ENCODE measurements at places on chromosomes 12 and 14.

- peak; percentile 58 for DNase-seq
Observed at GRCh38 chr12:32836710-32837109, 59.9 kb downstream of the PKP2 start.

- no peak for DNase-seq
Observed at GRCh38 chr14:94378527-94379290, 9.7 kb downstream of the SERPINA1 start.

GRCh38 chr12:116425256-116426193, 133.7 kb upstream of the MAP1LC3B2 start:
- DNase-seq: no peak

DNA sequence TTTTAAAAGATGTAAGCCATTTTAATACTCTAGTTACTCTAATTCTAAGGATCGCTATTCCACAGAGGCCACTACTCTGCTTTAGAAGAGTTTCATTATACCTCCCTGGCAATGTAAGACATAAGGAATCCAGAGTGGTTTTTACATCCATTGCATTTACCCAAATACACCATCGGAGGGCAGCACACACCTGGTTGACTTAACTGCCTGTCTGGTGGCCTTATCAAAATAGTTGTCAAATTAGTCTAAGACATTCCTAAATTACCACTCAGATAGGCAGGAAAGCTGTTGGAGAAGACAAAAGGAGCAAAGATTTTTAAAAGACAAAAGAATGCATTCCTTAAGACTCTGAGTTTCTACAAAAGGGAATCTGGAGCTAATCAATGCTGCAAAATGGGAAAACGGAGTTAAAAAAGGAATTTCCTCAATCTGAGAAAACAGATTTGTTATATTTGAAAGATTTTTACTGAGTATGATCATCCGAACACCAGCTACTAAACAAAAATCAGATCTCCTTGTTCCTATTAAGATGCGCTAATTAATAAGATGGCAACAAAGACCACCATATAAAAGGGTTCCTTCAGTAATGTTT, 33.8 kb upstream of the FGD4 start:
- DNase-seq: peak; percentile 71

DNA sequence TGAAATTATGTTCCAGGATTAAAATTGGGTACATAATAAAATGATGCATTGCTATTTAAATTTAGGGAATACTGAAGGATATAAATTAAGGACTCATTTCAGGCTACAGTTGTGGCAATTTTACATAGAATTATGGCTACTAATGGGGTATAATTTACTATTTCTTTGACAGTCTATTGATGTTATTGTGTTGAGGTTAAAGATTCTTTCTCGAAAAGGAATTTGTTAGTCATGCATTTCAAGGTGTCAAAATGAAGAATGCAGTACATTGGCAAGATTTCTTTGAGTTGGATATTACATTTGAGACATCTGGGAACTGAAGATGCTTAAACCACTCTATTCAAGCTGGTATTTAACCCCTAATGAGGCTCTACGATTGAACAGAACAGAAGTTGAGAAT, 28.3 kb downstream of the SLC5A8 start:
- no peak for DNase-seq

- no peak for DNase-seq
Observed at GRCh38 chr14:67516676-67517075, 16.4 kb upstream of the PLEKHH1 start.

DNA sequence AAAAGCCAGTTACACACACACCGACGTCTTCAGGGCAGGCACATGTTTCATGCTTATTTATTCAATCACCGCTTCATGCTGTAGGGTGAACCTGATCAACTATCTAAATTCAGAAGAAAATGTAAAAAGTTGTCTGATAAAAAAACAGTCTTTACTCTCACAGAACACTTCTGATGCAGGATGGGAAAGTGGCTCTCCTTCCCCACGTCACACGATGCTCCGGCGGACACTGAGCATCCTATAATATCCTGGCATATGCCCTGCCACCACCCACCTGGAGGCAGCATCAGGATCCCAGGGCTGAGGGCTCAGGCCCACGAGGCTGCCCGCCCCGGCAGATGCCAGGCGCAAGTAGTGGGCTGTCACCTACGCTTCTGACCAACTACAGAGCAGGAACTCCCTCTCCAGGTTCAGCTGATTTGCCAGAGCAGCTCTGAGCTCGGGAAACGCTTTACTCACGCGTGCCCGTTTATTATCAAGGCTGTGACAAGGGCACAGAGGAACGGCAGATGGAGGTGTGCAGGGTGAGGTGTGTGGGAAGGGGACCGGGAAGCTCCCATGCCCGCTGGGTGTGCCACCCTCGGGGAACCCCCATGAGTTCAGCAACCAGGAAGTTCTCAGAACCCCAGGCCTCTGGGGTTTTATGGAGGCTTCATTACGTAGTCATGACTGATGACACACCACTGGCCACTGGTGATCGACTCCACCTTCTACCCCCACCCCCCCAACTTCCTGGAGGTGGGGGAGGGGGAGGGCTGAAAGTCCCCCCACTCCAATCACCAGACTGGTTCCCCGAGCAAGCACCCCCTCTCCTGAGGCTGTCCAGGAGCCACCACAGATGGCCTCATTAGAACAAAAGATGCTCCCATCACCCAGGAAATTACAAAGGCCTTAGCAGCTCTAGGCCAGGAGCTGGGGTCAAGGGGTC, 32.1 kb downstream of the SLC15A4 start:
- peak; percentile 20 for DNase-seq

DNA sequence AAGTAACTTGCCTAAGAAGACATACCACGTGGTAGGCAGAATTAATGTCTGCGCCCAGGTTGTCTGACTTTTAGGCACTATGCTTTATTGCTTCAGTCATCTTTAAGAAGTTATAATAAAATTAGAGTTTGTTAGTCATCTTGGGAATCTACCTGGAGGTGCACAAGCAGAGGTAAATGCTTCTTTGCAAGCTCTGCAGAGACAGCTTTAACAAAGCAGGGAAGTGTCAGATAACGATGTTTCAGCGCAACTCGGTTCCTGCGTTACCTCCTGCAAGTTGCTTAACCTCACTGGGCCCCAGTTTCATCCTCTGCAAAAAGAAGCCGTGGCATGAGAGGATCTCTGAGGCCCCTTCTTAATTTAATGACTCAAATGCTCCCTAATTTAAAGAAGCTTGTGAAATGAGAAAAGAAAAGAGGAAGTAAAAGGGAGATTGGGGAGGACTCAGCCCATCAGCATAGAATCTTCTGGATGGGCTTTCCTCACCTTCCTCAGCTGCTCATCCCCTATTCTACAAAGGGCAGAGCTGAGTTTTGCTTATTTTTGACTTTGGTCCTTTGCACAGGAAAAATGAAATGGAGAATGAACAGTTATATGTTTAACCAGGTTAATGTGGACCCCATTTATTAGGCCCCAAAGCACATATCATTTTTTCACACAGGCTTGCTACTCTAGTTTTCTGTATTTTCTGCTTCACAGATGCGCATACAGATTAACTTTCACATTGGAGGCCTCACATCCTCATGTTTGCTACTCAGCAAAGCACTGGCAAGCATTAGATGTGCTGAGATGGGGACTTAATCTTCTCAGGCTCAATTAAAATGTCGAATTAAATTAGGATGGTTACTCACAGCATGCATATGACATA, 5.1 kb downstream of the ARHGDIB start:
- no peak for DNase-seq

DNA sequence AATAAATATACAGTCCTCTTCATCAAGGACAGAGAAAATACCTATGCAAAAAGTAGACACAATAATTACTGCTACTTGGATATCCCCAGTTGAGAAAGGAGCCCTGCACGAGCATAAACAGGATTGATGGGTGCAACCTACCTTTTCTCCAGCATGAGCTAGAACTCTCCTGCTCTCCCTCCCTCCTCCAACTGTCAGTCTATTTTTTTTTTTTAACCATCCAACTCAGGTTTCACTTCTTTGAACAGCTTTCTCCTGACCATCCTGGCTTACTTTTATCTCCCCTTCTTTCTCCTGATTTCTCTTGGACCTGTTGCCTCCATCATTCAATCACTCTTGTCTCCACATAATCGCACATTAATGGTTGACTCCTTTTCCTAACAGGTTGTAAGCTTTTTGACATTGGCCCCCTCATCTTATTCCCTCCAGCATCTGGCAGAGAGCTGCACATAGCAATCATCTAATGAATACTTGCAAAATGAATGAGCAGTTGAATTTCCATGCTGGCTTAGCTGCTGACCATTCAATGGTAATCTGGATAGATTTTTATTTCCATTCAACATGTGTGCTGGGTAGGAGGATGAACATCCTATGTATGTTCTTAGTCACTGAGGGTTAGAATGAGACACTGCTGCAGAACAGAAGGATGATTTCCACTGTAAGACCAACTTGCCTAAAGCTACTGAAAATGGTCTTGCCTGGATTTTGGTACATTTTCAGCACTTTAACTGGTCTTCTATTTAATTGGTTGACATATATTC, 24.4 kb downstream of the MYBPC1 start:
- DNase-seq: no peak

- no peak for DNase-seq
Observed at GRCh38 chr14:25658988-25659387, 609.0 kb upstream of the STXBP6 start.

GRCh38 chr14:100341301-100342031, 18.3 kb downstream of the SLC25A47 start:
- peak; percentile 79 for DNase-seq

- DNase-seq: no peak
Observed at GRCh38 chr12:30953951-30954751, 27.6 kb downstream of the TSPAN11 start.

DNA sequence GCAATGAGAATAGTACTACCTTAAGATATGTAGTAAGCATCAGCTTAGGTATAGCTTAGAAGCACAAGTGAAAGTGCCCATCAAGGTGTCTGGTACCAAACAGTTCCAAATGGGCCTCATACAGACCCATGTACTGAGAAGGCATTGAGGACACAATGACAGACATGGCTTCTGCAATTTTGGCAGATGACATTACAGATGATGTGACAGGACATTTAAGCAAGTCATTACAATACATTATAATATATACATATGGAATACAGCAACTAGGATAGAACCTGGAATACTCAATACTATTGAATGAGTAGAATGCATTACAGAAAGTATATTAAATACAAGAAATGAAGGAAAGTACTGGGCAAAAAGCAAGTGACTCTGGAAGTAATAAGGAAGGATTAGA, 256.4 kb downstream of the GXYLT1 start:
- no peak for DNase-seq

GRCh38 chr14:92258934-92259333, 64.0 kb upstream of the SLC24A4 start:
- DNase-seq: no peak

- DNase-seq: no peak
Observed at GRCh38 chr12:123111498-123112165, 39.3 kb downstream of the PITPNM2 start.

GRCh38 chr12:46214668-46215436, 54.0 kb downstream of the SLC38A1 start:
- no peak for DNase-seq

- no peak for DNase-seq
Observed at GRCh38 chr14:78232231-78233000, 62.2 kb downstream of the NRXN3 start.

- no peak for DNase-seq
Observed at GRCh38 chr14:32710231-32710671, 228.4 kb upstream of the NPAS3 start.

GRCh38 chr12:45282411-45282810, 66.5 kb downstream of the ANO6 start:
- DNase-seq: no peak

DNA sequence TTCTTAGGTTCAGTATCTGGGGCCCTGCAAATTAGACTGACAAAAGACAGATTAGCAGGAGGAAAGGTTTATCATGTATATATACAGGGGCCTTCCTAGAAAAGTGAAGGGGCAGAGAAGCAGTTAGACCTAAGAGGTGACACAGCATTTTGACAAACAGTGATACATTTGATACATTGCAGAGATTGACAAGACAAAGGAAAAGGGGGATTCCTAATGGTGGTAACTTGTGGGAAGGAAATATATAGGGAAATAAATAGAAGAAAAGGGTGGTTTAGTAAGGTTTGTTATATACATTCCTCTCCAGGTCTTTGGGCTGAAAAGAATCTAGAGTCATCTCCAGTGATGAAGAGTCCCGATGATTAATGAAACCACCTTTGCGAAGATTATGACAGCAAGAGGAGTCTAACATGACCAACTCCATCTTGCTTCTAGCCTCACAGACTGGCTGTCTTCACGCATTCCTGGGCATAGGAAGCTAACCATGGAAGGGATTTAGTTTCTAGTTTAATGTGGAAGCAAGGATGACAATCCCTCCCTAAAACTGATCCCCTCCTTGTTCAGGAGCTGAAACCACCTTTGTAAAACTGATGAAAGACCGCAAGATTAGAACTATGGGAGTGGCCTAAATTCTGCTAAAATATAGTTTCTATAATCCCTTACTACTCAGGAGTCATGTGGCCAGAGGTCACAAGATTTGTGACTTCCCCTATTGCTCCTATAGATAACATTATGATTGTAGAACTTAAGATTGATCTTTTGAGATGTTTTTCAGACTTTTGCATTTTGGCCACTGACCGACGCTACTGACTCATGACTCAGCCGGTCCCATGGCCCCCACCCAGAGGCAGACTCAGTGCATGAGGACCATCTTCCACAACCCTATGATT, 31.1 kb upstream of the CPM start:
- DNase-seq: no peak

GRCh38 chr12:132986885-132987225, 688 bp downstream of the ZNF26 start:
- peak; percentile 15 for DNase-seq

GRCh38 chr12:86698641-86698980, 442.4 kb upstream of the MGAT4C start:
- no peak for DNase-seq

- no peak for DNase-seq
Observed at GRCh38 chr14:91218014-91218413, 26.5 kb downstream of the GPR68 start.

- peak; percentile 57 for DNase-seq
Observed at GRCh38 chr12:8742501-8742900, 44.7 kb downstream of the RIMKLB start.

DNA sequence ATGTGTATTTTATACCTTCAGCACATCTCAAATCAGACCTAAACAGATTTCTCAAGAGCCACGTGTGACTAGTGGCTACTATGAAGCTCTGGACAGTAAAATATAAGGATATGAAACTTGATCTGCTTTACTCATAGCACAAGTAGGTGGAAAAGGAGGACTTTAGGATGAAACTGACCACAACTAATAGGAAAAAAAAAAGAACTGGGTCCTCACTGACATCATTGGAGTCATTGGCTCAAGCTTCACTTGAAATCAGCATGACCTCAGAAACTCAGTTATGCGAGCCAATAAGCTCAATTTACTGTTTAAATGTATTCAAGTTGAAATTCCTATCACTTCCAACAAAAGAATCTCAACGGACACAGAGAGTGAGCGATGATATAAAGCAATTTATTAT, 34.1 kb upstream of the CIT start:
- peak; percentile 42 for DNase-seq

DNA sequence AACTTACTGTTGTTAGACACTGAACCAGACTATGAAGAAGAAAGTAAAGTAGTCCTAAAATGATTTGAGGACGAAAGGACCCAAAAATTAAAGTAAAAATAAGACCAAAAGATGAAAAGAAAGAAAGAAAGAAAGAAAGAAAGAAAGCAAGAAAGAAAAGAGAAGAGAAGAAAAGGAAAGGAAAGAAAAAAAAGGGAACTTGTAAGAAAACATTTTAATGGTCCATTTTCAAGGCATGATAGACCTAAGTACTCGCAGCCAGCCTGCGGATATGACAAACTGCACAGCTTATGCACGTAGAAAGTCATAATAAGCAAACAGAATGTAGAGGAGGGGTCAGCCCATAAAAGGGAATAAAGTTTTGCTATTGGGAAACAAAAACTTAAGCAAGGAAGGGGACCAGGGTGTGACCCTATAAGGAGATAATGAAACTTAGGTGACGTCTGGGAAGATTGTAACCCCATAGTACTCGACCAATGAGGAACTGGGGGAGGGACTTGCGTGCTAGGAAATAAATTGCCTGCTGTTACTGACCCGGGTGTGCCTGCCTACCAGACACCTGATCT, 59.7 kb downstream of the APOBEC1 start:
- no peak for DNase-seq
